ENCODE measurements at places on chromosomes 4 and X.

DNA sequence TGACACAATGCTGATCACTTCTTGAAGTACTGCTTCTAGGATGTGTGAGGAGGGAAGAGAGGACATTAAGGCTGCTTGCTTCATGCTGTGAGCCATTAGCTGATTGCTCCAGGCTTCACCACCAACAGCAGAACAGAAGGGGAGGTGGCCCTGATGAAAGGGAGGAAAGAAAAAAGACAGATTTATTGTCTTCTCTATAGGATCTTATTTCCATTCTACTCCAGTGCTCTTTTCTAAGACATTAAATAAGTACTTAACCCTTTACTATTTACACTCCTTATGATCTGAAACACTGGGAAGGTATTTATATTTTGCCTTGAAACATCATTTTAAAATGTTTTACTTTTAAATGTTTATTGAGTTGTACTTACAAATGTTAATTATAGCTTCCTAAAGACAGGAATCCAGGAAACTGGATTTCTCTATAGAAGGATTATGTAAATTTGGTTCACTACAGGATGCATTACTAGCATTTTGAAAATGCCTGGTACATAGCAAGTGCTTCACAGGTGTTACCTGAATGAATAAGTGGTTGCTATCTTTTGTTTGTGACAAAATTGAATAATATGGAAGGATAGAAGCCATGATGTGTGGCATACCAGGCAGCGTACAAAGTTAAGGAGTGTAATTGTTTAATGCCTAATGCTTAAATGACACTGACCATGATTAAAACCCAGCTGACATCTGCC, 680.9 kb upstream of the ATOH1 start:
- no peak for DNase-seq

GRCh38 chr4:117093571-117093970, 8.2 kb upstream of the TRAM1L1 start:
- no peak for DNase-seq

DNA sequence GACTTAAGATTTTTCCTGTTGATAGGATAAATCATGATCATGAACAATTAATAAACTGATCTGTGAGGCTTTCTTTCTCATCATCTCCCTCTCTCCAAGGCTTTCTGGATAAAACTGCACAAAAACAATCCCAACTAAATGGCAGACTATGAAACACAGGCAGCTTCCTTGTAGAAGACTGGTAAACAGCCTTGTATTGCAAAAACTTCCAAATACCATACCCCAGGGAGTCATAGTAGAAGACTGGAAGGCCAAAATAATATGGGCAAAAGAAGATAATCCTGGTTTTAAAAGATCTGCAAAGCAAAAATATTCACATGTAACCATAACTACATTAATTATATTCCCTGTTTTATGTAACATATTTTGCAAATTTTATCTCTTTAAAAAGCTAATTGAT, 113.0 kb downstream of the ANAPC10 start:
- no peak for DNase-seq

- no peak for DNase-seq
These were observed 88.3 kb downstream of the GK start for GRCh38 chrX:30741545-30741944.

- DNase-seq: no peak
These were observed 14.4 kb downstream of the GC start for GRCh38 chr4:71769434-71769833.
